ENCODE measurements at places on chromosomes 11 and 22. TPM values are rescaled to one million over a fixed set of nuclear protein-coding genes. Genes with fewer than 3 reads are reported as not detected.

The SPINDOC gene
- 38.4 TPM for total RNA-seq

The DBX1 gene
- not detected for total RNA-seq

The GAL3ST1 gene
- total RNA-seq, result not detected

The OR2AT4 gene
- not detected for total RNA-seq

The CHEK1 gene
- total RNA-seq, result 81.4 TPM

Data from activated CD4-positive, alpha-beta T cell treated with anti-CD3 and anti-CD28 coated beads, Interleukin-2, amount 10 ng/mL, durations not matched to agents 7 days and 5 days (primary cell).